Endodermal cell (in vitro differentiated cells): ENCODE measurements at places on chromosomes 16 and 17. TPM values are rescaled to one million over a fixed set of nuclear protein-coding genes. Genes with fewer than 3 reads are reported as not detected.

The G6PC1 gene
- total RNA-seq = not detected in 3 replicates

The CES3 gene
- 3.8 to 9.5 TPM (median 6.4 TPM) in 3 replicates for total RNA-seq

The VTN gene
- 2.5 and 2.8 TPM in 2 replicates for total RNA-seq

The TBC1D26 gene
- 2.0 and 3.4 TPM in 2 replicates for total RNA-seq

The ORC6 gene
- 41.2 to 144 TPM (median 128 TPM) in 3 replicates for total RNA-seq

The AOC2 gene
- total RNA-seq = 2.1 to 3.7 TPM (median 3.4 TPM) in 3 replicates

The SNX20 gene
- not detected in 2 replicates for total RNA-seq

The RNU2-1 gene
- total RNA-seq = 7,320 and 7,498 TPM in 2 replicates

The WSCD1 gene
- total RNA-seq = 6.3 to 8.8 TPM (median 7.7 TPM) in 3 replicates

The TEKT1 gene
- total RNA-seq = not detected in 3 replicates
